H7 (cell line): ENCODE measurements at places on chromosomes 2 and 18.

- no peak for DNase-seq
Measured at GRCh38 chr18:35782926-35783325, 189.6 kb upstream of the RMP24 start.

DNA sequence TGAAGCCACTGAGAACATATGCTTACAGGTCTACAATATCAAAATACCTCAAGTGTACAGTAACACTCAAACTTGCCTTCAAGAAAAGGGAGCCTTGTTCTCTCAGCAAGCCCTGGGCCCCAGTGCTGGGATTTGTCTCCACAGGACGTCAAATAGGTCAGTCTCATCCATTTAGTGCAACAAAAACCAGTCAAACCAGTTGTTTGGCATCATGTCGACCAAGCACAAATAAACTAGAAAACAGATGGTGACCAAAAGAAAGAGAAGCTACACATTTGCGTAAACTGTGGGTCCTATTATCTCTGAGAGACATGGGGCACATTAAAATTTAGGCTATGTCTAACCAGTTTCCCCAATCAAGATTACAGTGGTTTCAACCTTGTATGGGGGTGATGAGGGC is 182.6 kb upstream of the PKDCC start:
- DNase-seq: no peak

DNA sequence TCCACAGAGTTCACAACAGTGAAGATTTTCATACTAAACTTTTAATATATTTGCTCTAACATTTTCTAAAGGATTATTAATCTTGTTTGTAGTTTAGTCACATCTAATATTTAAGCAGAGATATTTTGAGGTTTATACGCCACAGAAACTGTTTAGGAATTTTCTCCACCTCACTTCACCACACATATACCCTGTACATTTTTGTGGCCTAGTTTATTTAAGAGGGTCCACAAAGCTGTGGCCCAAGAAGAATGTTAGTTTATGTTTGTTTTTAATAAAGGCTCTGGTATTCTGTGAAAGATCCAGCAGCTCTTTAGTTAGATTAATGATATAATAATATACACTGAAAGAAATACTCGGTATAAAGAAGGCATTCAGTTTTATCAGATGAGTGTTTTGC is 132.7 kb upstream of the TTC27 start:
- DNase-seq: no peak

DNA sequence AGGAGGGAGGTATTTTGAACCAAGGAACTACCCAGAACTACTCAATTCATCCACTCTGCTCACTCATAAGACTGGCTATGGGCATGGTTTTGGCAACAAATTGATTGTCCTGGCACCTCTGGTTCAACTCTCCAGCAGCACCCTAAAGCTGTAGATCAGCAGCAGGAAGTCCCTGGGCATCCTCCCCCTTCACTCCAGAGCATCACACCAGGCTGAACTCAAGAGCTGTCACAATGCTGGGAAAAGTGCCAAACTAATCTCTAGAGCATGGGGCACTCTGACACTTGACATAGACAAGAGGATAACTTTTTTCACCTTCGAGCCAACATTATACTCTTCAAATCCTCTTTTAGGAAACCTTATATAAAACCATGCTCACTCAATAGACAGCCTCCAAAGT is 154.1 kb upstream of the RBBP8 start:
- no peak for DNase-seq

DNA sequence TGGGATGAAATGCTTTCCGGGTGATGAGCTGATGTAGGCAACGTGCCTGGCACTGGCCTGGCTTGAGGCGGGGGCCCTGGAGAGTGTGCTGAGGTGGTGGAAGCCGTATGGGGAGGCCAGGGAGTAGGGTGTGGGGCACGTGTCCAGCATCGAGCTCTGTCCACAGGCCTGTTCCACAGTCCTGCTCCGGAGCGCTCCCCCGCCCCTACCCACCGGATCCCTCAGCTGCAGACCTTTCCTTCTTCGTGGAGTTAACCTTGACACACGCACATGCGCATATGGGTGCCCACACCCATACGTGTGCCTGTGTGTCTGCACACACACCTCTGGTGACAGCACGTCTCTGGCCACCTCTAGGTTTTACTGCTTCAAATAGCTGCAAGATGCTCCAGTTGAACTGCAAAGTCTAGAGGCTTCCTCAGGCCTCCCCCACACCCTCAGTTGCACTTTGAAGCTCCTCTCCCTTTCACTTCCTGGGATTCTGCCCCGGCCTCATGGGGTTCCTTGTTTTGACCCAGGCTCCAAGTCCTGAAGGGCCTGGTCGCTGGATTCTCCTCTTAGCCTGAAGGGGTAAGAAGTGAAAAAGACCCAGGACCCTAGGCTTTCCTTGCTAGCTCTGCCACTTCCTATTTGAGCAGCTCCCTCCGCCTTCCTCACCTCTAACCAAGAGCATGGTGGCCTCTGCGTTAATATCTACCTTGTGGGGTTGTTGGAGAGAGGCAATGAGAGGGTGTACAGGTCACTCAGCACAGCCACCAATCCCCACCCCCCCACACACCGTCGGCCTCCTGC is 49.5 kb downstream of the INHBB start:
- peak; percentile 63 for DNase-seq

- DNase-seq: no peak
Measured at GRCh38 chr18:26356045-26356785, 130.0 kb downstream of the TAF4B start.

DNA sequence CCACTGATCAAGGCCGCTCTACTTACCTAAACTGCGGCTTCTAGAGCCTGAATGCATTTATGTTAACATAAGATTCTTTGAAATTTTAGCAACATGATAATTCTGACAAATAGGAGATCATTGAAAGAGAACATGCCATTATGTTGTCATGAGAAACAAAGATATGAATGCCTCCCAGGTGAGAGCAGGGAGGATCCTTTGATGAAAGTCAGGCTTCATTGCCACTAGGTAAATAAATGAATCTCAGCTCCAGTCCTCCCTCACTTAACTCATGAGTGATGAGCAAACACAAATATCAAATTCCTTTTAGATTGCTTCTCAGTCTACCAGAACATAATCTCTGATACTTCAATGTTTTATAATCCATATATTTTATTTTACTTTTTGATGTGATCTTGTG is 463.2 kb upstream of the CDH7 start:
- no peak for DNase-seq

DNA sequence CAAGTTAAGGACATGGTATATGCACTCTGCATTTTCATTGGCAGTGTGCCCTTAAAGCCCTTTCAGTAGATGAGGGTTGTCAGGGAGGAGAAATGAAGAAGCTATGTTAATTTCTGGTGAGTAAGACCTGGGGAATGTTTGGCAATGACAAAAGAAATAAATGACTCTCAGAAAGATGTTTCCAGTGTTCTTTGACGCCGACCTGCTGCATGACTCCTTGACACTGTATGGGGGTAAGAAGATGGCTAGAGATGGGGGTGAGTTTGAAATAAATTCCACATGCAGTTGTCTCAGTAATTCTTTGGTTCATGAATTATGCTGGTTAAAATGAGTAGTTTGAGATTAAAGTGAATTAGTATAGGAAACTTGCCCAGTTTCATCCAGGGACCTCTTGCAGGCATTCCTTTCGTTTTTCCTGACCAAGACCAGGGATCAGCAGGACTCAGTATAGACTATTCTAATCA is 5.9 kb downstream of the CCDC121 start:
- peak; percentile 25 for DNase-seq

DNA sequence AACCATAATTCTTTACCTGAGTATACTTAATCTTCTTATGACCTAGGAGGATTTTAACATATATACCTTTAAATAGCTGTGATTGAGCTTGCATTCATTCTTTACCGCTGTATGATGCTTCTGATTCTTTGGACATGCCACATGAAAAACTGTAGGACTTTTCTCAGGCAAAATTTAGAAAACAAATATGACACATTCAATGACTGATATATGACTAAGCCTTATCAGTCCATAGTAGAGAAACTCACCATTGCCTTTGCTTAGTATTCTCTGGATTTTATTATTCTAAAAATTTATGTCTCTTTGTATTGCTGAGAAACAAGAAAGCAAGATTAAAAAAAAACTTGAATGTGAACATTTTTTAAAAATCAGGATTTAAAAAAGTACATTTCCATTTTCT is 3.7 kb downstream of the FAM171B start:
- DNase-seq: no peak

- no peak for DNase-seq
Measured at GRCh38 chr18:59570101-59570775, 127.0 kb downstream of the CCBE1 start.

DNA sequence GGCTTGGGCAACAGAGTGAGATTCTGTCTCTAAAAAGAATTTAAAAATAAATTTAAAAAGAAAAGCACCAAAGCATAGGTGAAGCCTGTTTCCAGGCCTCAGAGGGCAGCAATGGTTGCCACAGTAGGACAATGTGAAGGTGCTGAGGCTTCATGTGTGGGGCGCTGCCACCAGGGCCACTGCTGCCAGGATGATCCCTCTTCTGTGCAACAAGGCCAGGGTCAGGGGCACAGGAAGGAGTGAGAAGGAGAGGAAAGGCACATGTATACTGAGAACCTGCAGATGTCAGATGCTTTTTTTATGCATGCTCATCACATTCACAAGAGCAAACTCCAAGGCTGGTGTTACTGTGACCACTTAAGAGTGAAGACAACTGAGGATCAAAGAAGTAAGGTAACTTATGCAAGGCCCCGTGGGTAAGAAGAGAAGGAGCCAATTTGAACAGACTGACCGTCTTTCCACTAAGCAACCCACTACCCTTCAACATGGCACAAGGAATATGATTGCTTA is 79.7 kb upstream of the ACKR3 start:
- DNase-seq: no peak

- DNase-seq: peak; percentile 88
Measured at GRCh38 chr2:38665854-38666555, at the start of gene GALM. Gene GALM (plus strand): TSS chr2:38666114. CDS start chr2:38666162, 48 bp downstream.

DNA sequence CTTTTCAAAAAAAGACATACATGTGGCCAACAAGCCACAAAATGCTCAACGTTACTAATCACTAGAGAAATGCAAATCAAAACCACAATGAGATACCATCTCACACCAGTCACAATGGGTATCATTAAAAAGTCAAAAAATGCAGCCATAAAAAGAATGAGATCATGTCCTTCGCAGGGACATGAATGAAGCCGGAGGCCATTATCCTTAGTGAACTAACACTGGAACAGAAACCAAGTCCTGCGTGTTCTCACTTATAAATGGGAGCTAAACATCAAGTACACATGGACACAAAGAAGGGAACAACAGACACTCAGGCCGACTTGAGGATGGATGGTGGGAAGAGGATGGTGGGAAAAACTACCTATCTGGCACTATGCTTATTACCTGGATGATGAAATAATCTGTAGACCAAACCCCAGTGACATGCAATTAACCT is 17.8 kb upstream of the ATL2 start:
- no peak for DNase-seq

GRCh38 chr2:88199912-88200682 is 30.0 kb downstream of the THNSL2 start:
- DNase-seq: peak; percentile 76

DNA sequence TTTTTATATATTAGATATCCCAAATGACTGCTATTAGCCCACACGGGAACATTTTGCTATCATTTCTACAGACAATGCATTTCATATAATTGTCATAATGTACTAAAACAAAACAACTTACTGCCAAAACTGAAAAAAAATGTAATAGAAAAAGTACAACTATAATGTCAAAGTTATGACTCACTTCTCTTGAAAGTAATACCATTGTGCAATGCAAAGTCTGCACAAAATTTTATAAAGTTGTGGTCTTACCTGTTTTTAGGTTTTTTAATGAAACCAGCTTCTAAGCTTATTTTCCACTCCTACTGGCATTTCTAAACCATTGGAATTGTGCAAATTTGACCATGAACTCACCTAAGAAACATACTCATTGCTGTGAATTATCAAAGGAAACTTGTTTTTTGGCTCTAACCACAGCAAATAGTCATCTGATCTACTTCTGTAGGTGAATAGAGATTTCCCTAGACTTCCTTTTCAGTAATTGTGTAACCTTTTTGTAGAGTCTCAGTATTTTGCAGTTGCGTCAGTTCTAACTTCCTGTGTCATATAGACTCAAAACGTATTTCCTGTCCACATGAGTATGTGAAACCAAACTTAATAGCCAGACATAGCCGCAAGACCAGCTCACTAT is 31.9 kb upstream of the TFPI start:
- DNase-seq: no peak

- DNase-seq: peak; percentile 57
Measured at GRCh38 chr2:217995731-217996231, 7.0 kb downstream of the TNS1 start.

DNA sequence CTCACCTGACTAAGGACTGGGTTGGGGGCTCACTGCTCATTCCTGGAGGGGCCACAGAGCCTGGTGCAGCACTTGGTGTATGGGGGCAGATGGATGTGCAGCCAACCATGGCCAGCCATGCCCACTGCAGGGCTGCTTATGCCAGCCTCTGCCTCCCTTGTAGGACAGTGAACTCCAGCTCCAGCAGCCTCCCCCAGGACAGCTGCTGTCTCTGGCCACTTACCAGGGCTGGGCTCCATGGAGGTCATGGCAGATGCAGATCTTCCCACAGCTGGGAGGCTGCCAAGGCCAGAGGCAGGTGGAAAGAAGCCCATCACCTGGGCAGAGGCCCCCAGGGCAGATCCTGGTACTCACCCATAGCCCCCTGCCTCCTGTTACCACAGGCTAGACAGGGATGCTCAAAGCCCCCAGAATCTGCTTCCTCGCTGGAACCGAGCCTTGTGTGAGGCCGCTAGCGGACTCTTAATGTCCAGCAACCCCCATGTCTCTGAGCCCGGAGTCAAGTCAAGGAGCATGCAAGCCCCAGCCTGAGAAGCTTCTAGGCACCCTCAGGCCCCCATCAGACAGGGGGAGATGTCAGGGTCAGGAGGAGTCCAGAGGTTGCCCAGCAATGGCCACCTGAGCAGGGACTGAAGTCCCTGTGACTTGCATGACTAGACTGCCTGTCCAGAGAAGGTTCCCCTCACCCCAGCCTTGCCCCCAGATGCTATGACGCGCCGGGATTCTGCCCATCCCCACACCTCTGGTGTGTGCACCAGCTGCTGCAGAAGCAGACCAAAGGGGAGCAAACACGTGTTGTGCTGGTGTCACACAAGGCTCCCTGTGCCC is 123.6 kb downstream of the TWIST2 start:
- DNase-seq: no peak

DNA sequence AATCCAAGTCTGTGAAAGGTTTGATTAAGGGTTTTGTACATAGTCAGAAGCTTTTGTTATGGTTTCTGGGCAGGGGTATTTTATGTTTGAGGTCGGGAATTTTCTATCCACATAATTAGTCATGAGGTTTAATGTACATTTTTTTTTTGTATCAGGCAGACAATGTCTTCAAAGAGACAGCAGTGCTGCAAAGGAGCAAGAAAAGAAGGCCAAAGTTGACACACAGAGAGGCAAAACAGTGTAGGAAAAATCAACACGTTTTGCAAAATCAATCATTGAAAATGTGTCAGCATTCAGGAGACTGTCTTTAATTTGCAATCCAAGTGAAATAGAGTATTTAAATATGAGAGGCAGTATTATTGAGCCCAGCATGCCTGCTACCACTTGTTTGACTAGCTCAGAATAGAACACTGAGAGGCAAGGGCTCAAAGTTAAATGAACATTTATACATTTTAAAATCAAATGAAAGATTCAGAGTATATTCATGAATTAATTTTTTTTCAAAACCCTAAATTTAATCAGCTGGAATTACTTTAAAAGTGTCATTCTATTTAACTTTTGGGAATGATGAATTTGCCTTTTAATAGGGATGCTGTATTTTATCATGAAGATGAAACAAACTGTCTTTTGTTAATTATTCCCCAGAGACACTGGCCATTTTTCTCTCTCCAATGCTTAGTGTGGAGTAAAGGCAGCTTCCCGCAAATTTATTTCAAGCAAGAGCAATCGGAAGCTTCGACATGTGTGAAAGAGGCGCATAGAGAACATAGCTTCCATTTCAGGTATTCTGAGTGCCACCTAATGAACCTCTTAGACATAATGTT is 11.3 kb downstream of the VRK2 start:
- DNase-seq: no peak
